ENCODE measurements at places on chromosomes 2 and 18.

GRCh38 chr2:1639086-1639858 lies 105.0 kb downstream of the PXDN start:
- DNase-seq = no peak

DNA sequence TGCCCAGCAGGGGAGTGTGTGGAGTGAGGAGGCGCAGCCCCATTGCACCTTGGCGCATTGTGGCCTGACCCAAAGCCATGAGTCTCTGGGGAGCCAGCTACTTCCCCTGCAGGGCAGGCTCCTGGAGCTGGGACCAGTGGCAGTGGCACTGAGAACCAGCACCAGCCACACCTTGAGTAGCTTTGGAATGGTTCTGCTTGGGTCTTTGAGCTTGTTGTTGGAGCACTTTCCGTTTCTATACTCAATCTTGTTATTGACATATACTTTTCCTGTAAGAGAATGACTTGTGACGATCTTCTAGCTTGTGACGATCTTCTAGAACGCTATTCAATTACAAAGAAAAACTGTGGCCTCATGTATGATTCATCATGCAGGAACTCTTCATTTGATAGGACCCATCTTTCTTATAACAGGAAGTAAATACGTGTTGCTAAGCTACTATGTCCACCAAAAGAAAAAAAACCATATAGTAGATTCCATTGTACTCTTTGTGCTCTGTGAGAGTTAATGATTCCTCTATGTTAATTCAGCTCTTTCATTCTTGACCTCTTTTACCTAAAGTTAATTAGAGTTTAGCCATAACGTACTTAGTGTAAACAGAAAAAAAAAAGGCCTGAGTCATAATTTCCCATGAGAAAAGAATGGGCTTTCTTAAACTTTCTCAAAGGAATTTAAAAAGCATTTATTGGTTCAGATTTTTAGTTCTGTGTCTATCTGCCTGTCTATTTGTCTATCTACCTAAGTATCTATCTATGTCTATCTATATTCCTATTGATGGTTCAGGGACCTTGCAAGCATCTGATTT lies 113.1 kb downstream of the GATA6 start:
- no peak for DNase-seq

DNA sequence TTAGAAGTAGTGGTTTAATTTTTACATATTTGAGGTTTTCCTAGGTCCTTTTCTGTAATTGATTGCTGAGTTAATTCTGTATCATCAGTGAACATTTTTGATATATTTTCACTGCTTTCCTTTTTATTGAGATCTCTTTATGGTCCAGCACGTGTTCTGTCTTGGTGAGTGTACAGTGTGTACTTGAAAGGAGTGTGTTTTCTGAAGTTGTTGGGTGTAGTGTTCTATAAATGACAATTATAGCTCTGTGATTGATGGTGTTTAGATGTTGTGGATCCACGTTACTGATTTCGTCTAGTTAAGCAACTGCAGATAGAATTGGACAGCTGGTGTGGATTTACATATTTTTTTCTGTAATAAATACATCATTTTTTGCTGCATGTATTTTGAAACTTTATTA lies 32.7 kb downstream of the AGFG1 start:
- no peak for DNase-seq

- no peak for DNase-seq
Measured at GRCh38 chr18:74376523-74376922, 60.9 kb downstream of the C18orf63 start.

DNA sequence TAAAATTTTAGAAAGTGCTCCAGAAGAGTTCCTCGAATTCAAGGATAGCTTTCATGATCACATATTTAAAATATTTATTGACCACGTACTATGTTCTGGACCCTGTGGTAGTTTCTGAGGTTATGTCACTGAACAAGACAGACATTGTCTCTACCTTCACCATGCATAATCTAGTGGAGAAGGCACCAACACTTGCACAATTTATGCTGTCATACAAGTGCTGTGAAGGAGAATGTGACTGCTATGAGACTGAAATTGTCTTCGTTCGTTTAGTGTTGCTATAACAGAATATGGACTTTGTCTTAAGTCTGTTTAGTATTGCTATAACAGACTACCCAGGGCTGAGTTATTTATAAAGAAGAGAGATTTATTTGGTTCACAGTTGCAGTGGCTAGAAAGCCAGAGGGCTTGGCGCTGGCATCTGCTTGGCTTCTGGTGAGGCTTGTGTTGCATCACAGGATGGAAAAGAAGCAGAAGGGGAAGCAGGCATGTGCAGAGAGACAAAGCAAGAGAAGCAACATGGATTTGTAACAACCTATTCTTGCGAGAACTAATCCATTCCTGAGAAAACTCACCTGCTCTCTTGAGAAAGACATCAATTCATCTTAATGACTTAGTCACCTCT lies 50.0 kb upstream of the RFX8 start:
- no peak for DNase-seq

DNA sequence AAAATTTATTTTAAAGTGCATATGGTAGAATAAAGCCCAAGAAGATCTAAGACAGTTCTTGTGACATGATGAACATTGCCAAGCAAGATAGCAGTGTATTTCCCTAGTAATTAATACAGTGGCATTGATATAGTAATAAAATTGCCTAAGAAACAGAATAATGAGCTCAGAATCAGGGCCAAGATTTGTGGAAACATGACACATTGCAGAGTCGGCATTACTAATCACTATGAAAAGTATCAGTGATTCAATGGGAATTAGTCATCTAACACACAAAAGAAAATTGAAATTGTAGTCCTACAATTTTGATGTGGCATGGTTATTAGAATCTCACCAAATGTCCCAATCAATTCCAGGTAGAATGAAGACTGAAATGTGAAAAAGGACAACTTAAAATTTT lies 243.0 kb upstream of the CYRIA start:
- DNase-seq = no peak

DNA sequence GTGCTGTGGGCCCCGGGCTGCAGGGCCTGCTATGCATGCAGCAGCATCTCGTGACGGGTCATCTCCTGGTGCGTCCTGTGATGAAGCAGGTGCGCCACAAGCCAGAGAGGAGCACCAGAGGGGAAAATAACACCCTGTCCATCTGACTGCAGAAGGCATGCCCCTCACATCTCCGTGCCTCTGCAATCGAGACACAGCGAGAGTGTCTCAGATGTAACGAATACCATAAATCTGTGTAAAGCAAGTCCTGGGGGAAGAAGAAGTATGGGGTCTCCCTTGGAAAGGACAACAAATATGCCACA lies 137.5 kb downstream of the PTGR3 start:
- DNase-seq = no peak

DNA sequence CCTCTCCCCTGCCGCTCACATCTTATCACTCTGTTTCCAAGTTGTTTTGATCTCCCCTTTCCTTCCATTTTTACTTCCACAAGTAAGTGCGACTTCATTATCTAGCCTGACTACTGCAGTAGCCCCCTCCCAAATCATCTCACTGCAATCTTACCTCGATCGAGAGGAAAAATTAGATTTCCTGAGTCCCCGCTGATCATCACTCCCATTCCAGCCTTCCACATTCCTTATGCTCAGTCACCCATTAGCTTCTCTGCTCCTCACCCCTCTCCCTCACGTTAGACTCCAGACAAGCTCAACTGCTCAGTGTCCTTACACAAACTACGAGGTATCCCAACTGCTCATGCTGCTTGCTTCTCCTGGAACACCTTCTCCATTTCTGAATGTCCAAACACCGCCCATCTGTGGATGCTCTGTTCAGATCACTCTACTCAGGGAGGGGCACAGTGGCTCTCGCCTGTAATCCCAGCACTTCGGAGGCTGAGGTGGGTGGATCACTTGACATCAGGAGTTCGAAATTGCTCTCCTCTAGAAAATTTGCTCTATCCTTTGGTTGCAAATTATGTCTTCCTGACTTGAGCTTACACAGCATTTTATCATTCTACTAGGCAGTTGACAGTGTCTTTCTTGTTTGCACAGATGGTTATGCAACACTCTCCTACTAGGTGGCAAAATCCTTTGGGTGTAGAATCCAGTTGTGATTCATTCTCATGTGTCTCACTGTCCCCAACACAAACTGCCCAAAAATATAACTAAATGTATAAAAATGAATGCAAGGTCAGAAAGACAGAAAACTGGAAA lies 96.5 kb downstream of the INO80D start:
- no peak for DNase-seq

- no peak for DNase-seq
Measured at GRCh38 chr18:8910843-8911242, 191.7 kb upstream of the NDUFV2 start.

- DNase-seq = no peak
Measured at GRCh38 chr2:28601616-28602015, 105.8 kb downstream of the PLB1 start.

All from NCI-H1105 treated with DMSO at 0.1 percent for 48 hours (cell line).